Activated gamma-delta T cell treated with Interleukin-2 at 50 U/mL for 16 hours (primary cell): ENCODE measurements at places on chromosomes 1 and 21.
A peak's percentile ranks its signal among the peaks of the same experiment; 100 is the strongest.

- no peak for DNase-seq
These were observed 40.4 kb downstream of the MTR start for GRCh38 chr1:236835491-236835890.

DNA sequence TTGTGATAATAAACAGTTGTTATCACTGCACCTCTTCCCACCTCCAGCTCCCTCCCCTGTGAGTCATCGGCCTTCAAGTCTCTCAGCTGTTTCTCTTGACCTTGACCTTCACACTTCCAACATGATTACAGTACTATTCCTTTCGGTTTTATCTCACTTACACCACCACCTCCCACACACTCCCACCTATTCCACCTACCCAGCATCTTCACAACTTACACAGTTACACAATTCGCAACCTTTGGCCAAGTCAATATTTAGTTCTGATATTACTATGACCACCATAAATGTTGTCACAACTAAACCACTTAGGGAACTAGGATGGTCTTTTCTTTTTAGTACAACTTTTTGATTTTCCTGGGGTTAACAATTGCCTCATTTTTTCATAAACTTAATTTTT lies 60.2 kb downstream of the RIPK4 start:
- DNase-seq = no peak

DNA sequence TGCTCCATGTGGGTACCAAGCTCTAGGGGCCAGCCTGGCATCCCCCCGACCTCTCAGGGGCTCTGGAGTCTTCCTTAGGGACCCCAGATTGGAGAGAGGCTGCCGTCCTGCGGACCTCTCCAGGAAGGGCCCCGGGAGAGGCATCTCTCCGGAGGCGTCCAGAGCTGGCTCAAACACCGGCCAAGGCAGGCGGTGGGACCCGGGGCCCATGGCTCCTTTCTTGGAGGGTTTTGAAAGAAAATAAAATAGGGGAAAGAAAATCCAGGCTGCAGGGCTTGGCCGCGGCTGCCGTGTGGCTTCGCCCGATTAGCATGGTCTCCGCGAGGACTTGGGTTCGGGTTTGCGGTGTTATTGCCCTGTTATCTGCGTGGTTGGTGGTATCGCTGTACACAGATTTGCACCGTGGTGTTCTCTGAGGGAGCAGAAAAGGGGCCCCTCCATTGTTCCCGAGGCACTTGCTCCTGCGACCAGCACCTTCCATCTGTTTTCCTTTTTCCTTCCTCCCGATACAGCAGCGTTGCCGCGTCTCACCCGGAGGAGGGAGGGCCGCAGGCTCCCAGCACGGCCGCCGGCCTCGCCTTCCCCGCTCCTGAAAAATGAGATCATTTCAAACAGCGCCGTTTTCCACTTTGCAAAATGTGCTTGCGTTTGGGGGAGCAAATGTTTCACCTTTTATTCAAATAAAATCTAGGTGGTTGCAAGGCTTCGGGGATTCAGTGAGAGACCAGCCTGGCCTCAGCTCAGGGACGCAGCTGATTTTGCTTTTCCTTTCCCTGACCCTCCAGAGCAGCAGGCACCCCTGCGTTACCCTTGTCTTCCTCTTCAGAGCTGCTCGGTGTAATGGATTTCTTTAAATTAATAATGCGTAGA lies 86.3 kb downstream of the PRDM16 start:
- DNase-seq = no peak

DNA sequence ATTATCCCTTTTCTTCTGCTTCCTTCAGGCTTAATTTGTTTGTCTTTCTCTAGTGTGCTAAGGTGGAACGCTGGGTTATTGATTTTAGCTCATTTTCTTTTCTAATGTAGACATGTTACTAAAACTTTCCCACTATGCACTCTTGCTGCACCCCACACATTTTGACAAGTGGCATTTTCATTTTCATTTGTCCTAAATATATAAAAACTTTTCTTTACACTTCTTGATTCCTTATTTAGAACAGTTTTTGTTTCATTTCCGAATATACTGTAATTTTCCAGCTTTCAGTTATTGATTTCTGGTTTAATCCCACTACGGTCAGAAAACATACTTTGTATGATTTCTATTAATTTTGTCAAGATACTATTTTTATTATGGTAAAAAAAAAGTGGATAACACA lies 25.3 kb downstream of the SH3BP5L start:
- no peak for DNase-seq

DNA sequence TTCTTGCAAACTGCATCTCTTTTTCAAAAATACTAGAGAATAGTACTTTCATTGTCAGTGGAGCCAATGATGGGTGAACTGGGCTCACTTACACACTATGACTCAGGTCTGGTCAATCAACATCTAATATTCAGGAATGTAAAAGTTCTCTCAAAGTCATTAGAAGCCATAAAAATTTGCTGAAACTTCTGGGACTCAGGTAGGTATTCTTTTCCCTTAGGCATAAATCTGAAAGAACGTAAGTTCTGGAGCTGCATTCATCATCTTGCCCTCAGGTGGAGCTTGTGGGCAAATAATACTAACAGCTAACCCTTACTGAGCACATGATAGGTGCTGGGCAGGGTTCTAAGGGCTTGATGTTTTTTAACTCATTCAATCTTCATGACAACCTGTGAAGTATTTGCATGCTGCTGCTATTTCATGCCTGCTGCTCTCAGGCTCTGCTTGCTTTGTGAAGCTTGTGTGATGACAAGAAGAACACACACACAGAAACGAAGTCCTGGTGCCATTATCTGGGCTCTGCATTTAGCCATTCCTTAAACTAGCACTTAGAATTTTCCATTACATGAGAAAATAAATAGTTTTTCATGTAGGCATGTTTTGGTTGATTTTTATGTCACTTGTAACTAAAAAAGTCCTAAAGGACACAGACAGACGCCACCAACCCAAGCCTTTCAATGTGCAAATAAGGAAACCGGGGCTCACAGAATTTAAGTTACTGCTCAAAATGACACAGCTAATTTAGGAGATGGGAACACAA lies 394.2 kb upstream of the LYPLAL1 start:
- DNase-seq = no peak

GRCh38 chr1:47477595-47478080 lies 39.8 kb downstream of the FOXD2 start:
- no peak for DNase-seq

DNA sequence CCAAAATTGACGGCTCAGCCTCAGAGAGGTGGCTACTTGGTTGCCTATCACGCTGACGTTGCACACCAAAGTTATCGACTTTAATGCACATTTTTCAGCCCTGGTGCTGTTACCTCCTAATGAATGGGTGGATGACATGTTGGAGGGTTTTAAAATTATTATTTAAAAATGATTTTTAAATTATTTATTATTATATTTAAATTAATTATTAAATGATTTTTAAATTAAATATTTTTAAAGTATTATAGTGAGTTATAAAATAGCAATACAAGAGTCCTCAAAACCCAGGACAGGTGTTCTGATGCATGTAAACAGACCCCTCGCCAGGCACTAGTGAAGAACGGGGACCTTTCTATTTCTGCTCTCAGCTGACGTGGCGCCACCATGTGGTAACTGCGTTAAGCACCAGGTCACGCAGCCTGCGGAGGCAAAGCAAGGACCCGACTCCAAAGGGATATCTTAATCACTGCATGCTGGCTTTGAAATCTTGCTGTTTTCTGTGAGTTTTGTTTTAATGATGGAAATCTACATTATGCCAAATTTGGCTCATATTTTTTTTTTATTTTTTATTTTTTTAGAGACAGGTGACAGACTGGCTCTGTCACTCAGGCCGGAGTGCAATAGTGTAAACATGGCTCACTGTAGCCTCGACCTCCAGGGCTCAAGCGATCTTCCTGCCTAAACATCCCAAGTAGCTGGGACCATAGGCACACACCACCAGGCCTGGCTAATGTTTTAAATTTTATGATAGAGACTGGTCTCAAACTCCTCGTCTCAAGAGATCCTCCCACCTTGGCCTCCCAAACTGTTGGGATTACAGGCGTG lies 22.6 kb downstream of the CASP9 start:
- DNase-seq = peak; percentile 34

DNA sequence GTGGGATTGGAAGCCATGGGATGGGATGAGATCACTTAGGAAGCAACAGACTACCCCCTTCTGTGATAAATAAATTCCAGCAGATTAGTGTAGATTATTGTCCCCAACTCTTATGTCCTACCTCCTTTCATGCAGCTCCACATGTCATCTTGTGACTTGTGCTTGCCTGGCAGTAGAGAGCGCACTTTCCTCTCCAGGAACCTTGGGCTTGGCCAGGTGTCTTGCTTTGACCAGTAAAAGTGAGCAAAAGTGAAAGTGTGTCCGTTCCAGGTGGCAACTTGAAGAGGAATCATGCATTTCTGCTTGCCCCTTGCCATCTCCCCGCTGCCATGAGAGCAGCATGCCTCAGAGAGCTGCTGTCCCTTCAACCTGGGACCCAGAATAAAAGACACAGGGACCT lies 122.9 kb upstream of the ERG start:
- no peak for DNase-seq

DNA sequence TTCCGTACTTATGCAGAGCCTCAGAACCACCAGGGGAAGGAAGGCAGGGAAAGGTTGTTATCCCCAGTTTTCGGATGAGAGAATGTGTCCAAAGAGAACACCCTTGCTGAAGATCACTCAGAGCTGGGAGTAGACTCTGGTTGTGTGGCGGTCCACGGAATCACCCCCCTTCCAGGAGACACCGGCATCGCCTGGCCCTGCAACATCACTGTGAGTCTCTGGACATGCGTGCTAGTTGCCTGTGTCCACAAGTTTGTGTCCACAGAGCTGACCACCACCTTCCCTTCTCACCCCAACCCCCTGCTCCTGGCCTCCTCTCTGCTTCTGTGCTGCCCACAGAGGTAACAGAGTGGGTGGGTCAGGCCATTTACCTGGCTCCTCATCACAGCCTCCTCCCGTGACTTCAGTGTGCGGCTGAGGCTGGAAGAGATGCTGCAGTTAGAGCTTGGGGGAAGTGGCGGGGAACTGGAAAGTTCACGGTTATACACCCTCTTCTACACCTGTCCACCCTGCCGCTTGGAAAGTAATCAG lies 7.3 kb downstream of the MYBPH start:
- no peak for DNase-seq

DNA sequence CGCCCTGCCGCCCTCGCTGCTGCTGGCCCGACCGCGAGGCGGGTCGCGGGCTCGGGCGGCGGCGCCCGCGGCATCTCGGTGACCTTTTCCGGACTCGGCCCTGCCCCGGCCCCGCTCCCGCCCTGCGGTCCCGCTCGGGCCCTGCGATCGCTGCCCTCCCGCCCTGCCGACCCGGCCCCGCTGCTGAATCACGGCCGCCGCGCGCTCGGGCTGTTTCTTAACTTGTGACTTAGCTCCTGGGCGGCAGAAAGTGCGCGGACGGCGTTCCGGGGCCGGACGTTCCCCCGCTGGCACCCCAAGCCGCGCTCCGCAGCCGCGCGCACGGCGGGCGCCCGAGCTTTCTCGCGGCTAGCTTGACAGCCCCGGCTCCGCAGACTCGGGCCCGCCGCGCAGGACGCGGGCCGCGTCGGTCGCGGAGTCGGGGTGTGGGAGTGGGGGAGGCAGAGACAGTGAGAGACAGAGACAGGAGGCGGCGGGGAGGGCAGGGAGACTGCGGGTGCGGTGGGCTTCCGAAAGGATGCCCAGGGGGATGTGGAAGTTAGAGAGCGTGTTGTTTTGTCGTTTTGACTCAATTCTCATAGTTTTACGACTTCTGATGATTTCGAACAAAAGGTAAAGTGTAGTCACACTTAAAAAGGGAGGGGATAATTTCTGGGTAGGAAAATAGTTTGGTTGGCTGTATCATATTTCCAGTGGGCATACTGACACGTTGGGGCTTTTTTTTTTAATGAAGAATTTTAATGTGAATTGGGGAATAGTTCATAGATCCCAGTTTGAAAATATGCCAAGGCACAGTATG lies 49.8 kb downstream of the PRDM2 start:
- DNase-seq = peak; percentile 44

DNA sequence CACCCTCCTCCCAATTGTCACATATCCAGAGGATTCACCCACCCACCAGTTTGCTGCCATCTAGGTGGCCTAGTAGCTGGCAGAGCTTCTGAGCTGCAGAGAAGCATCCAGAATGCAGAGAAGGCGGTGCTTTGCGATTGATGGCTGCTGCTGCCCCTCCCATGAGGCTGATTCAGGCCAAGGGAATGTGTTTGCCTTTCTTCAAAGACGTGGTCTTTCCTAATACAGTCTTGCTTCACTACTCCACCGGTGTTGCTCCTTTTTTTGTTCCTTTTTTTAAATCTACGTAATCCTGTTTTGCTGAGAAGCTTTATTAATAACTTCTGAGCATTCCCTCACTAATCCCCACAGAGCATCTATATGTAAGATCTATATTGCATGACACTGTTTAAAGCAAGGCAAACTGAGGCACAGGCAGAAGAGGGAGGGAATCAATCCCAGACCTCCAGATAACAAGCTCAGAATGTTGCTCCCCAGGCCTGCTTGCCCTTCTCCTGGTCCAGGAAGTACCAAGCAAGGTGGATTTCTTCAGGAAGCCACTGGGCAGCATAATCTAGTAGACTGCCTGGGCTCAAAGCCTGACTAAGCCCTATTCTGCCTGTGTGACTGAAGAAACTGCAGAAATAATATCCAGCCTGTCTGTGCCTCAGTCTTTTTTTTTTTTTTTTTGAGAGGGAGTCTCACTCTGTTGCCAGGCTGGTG lies 275.5 kb upstream of the FMN2 start:
- no peak for DNase-seq

DNA sequence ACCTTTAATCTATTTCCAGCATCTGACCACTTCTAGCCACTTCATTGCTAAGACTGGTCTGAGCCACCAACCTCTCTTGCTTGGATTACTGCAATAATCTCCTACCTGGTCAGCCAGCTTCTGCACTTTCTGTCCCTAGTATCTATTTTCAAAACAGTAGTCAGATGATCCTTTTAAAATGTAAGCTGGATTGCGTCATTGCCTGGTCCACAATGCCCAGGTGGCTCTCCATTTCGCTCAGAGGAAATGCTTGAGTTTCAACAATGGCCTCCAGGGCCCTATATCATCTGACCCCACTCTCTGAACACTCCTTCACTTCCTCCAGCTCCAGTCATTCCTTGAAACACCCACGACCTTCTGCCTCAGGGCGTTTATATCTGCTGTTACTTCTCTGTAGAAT lies 2.3 kb downstream of the FYB2 start:
- DNase-seq = no peak

DNA sequence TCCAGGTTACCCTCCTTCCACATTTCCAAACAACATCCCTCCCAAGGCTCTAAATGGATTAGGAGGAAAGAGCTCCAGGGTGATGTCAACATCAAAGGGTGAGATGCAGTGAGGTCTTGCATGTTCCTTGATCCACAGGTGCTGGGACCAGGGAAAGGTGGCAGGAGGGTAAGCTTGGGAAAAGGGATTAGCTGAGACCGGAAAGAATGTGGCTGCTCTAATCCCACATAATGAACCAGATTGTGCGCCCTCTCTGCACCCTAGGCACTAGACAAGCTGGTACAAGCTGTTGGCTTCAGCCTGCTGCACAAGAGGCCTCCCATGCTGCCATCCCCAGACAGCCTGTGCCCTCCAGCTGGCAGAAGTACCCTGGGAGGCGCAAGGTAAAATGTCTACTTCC lies 34.9 kb downstream of the PLXNA2 start:
- no peak for DNase-seq

DNA sequence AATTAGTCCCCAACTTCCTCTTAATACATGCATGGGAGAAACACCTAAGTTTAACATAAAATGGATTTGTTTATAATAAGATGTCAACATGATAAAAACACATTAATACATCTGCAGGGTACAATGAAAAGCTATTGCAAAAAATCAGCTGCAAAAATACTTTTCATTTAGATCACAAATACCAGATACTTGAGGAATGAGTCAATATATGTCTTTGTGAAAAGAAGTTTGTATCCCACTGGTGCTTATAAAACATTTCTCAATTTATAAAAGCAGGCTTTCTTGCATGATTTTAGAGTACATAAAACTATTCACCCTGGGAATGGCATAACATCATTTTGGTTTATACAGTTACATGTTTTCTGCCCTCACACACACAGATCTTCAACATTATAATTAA lies 18.6 kb upstream of the PRKAA2 start:
- DNase-seq = no peak
